T-helper 2 cell (primary cell): ENCODE measurements at places on chromosomes 5 and 9.

DNA sequence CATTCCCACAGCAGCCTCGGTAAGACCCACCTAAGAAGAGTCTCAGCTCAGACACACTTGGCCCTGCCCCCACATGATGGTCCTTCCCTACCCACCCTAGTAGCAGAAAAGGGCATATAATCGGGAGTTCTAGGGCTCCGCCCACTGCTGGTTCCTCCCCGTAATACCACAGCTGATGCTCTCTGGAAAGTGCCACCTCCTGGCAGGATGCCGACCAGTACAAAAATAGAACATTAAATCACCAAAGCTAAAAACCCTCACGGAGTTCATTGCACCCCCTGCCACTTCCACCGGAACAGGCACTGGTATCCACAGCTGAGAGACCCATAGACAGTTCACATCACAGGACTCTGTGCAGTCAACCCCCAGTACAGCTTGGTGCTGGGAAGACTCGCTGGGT, 271.3 kb downstream of the KIAA0825 start:
- DNase-seq = no peak

DNA sequence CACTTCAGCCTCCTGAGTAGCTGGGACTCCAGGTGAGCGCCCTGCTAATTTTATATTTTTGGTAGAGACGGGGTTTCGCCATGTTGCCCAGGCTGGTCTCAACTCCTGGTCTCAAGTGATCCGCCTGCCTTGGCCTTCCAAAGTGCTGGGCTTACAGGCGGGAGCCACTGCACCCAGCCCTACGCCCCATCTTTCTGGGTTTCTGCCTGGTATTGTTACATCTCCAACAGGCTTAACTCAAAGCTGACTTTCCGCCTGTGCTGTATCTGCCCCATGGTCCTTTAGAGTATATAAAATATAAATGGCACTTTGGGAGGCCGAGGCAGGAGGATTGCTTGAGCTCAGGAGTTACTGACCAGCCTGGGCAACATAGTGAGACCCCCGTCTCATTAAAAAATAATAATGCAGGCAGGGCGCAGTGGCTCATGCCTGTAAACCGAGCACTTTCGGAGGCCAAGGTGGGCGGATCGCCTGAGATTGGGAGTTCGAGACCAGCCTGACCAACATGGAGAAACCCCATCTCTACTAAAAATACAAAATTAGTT, 36.5 kb upstream of the GLDC start:
- no peak for DNase-seq

- no peak for DNase-seq
Measured at GRCh38 chr5:73199671-73200070, 26.7 kb downstream of the TMEM174 start.

DNA sequence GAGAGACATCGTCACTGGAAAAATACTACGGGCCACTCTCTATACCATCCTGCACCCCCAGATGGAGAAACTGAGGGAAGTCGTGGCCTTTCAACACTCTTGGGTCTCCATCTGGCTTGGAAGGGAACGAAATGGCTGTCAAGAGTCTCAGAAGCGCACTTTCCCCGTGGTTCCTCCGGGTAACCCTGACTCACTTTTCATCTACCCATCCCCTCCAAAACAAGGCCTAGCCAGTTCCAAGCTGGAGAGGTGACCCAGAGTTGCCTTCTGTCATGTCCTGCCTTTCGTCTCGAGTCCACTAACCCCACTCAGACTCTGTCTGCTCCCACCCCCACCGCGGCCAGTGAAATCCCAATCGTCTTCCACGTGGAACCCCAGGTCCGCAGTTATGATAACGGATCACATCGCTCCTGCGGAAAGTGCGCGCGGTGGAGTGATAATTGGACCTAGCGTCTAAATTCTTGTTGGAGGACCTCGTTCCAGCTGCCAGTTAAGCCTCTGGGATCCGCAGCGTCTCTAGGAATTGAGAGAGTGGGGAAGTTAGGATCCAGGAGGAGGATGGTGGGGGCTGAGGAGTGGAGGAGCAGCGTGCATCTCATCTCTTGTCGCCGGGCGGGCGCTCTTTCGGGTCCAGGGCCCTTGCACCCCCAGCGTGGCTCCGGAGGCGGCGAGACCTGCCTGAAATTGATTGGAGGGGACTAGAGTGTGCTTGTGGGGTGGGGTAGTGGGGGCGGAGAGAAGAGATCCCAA, 4.6 kb downstream of the CDKN2A start:
- no peak for DNase-seq

- DNase-seq = no peak
Measured at GRCh38 chr9:8457816-8458215, 658.2 kb upstream of the DMAC1 start.

DNA sequence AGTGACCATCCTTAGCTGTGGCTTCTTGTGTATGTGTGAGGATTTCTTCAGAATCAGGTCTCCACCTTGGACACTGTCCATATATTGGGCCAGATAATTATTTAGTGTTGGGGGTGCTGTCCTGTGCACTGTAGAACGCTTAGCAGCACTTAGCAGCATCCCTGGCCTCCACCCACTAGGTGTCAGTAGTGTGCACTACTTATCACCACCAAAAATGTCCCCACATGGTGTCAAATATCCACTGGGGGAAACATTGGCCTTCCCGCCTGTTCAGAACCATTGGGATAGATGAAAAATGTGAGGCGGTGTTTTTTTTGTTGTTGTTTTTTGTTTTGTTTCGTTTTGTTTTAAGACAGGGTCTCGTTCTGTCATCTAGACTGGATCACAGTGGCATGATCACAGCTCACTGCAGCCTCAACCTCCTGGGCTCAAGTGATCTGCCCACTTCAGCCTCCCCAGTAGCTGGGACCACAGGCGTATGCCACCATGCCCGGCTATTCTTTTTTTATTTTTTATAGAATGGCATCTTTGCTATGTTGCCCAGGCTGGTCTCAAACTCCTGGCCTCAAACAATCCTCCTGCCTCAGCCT, 67.7 kb downstream of the TENT4A start:
- no peak for DNase-seq
